ENCODE measurements at places on chromosomes 5 and 9. TPM values are rescaled to one million over a fixed set of nuclear protein-coding genes. Genes with fewer than 3 reads are reported as not detected.

The CDC25C gene
- 29.9 TPM for total RNA-seq

The SH2D3C gene
- 4.5 TPM for total RNA-seq

DNA sequence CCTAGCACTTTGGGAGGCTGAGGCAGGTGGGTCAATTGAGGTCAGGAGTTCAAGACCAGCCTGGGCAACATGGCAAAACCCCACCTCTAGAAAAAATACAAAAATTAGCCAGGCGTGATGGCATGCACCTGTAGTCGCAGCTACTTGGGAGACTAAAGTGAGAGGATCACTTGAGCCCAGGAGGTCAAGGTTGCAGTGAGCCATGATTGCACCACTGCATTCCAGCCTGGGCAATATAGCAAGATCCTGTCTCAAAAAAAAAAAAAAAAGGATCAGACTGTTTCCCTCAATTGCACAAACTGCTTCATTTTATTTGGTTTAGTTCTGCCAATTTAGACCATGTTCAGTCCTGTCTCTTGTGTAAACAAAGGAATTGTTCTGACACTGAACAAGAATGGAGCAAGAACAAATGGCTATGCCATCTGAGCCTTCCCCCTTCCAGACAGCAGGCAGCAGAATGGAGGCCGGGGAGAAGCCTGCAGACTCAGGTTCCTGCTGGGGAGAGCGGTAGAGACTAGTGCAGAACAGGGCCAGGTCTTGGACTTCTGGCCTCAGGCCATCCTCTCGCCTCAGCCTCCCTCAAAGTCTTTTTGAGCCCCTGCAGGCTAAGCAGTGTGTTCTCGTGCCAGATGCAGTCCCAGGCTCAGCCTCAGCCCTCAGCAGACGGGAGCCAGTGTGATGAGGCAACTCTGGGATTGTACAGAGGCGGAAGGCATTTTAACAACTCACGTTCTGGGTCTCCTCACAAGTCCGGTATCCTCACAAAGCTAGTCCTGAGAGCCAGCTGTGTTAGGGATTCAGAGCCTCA, 18.2 kb downstream of the HNRNPH1 start:
- no peak for DNase-seq
- H3K27ac ChIP-seq = no peak overlapping the region
- no peaks in the 10 kb centered on the region for H3K4me1 ChIP-seq
- no peaks in the 10 kb centered on the region for H3K27me3 ChIP-seq
- no peak overlapping the region for H3K4me3 ChIP-seq

GRCh38 chr5:79803007-79803406, 113.4 kb downstream of the CMYA5 start:
- no peaks in the 10 kb centered on the region for H3K36me3 ChIP-seq
- no peak overlapping the region for H3K27ac ChIP-seq
- H3K27me3 ChIP-seq = no peaks in the 10 kb centered on the region
- H3K4me3 ChIP-seq = no peak overlapping the region

- H3K4me3 ChIP-seq = no peak overlapping the region
- H3K27ac ChIP-seq = no peak overlapping the region
- H3K4me1 ChIP-seq = peaks cover 12% of the 10 kb centered on the region
- no peaks in the 10 kb centered on the region for H3K36me3 ChIP-seq
- peak; percentile 93 for DNase-seq
Measured at GRCh38 chr5:36870399-36871040, 6.0 kb upstream of the NIPBL start.

The CTSL gene
- 30.4 TPM for total RNA-seq

- no peaks in the 10 kb centered on the region for H3K36me3 ChIP-seq
- H3K4me3 ChIP-seq = no peak overlapping the region
- DNase-seq = no peak
- H3K27ac ChIP-seq = no peak overlapping the region
Measured at GRCh38 chr5:123855609-123856008, 343.6 kb downstream of the CSNK1G3 start.

DNA sequence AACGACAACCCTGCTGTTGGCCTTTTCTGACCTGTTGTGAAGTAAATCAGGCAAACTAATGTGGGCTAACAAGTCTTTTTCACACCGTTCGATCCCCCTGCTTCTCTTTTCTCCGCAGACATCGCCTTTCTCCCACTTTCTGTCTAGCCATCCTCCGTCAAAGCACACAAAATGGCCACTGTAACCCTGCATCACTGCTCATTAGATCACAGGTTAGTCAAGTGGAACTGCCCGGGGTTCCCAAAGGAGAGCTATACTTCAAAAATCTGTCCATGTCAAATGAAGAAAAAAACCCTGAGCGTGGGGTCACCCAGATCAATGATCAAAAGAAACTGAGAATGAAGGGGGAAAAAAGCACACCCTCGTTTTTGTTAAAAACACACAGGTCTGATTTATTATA, 212.1 kb downstream of the ARL15 start:
- H3K4me3 ChIP-seq = no peak overlapping the region
- H3K4me1 ChIP-seq = peaks cover 10% of the 10 kb centered on the region
- peak; percentile 15 for DNase-seq
- no peaks in the 10 kb centered on the region for H3K36me3 ChIP-seq
- H3K27me3 ChIP-seq = no peaks in the 10 kb centered on the region

The TGFBR1 gene
- 39.5 TPM for total RNA-seq

- H3K36me3 ChIP-seq = no peaks in the 10 kb centered on the region
- no peak overlapping the region for H3K27ac ChIP-seq
- H3K4me1 ChIP-seq = no peaks in the 10 kb centered on the region
- H3K4me3 ChIP-seq = no peak overlapping the region
Measured at GRCh38 chr5:83388608-83389007, 82.9 kb upstream of the VCAN start.

- no peak overlapping the region for H3K4me3 ChIP-seq
- H3K27me3 ChIP-seq = no peaks in the 10 kb centered on the region
- no peaks in the 10 kb centered on the region for H3K36me3 ChIP-seq
- H3K27ac ChIP-seq = no peak overlapping the region
- no peak for DNase-seq
- H3K4me1 ChIP-seq = peaks cover 16% of the 10 kb centered on the region
Measured at GRCh38 chr9:95820074-95820473, 55.4 kb upstream of the ERCC6L2 start.

GRCh38 chr5:61245486-61245885, 83.2 kb upstream of the SMIM15 start:
- H3K36me3 ChIP-seq = no peaks in the 10 kb centered on the region
- no peak overlapping the region for H3K4me3 ChIP-seq
- DNase-seq = no peak
- H3K4me1 ChIP-seq = peaks cover 8% of the 10 kb centered on the region

DNA sequence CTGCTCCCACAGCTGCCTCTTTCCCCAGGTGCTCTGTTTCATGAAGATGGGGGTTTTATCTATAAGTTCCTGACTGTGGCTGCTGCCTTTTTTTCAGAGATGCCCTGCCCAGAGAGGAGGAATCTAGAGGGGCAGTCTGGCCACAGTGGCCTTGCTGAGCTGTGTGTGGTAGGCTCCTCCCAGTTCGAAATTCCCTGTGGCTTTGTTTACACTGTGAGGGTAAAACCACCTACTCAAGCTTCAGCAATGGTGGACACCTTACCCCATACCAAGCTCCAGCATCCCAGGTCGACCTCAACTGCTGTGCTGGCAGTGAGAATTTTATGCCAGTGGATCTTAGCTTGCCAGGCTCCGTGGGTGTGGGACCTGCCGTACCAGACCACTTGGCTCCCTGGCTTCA, 250.0 kb downstream of the FER start:
- no peaks in the 10 kb centered on the region for H3K27me3 ChIP-seq
- no peak overlapping the region for H3K4me3 ChIP-seq
- H3K36me3 ChIP-seq = no peaks in the 10 kb centered on the region
- no peak for DNase-seq

The CD180 gene
- not detected for total RNA-seq

The CNTNAP3 gene
- total RNA-seq = 8.3 TPM

GRCh38 chr5:162230348-162230747, 162.8 kb downstream of the GABRG2 start:
- peaks cover 8% of the 10 kb centered on the region for H3K36me3 ChIP-seq
- no peaks in the 10 kb centered on the region for H3K27me3 ChIP-seq
- no peak for DNase-seq
- H3K27ac ChIP-seq = no peak overlapping the region
- H3K4me1 ChIP-seq = no peaks in the 10 kb centered on the region
- H3K4me3 ChIP-seq = no peak overlapping the region

DNA sequence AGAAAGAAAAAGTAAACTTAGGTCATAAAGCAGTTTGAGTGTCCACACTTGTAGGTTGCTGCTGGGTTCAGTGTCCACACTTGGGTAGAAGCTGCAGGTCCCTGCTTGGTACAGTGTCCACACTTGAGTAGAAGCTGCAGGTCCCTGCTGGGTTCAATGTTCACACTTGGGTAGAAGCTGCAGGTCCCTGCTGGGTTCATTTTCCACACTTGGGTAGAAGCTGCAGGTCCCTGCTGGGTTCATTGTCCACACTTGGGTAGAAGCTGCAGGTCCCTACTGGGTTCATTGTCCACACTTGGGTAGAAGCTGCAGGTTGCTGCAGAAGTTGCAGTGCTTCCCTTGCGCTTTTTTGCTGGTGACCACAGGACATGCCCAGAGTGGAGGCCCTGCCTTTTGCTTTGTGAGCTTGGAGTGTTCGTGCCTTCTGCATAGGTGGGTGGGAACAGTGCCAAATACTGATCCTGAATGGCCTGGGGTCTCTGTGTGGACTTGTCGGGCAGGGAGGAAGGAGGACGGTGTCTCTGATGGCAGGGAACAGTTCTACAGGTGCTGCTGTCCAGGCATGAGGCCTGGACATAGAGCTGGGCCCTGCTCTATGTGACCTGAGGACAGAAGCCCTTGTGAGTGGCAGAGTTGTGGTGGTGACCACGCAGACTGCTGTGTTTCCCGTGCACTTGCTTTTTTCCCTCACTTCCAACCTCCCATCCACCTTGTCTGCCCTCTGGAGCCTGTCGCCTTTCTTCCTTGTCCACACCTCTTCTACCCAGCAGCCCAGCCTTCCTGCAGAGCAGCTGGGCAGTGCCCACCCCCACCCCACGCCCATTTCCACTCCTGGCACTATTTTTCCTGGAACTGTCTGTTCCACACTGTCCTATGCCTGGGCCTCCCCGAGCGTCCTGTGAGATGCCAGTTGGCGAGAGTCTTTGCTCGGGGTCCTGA, 120.8 kb downstream of the EHMT1 start:
- H3K27me3 ChIP-seq = no peaks in the 10 kb centered on the region
- H3K4me1 ChIP-seq = peaks cover 6% of the 10 kb centered on the region
- no peak overlapping the region for H3K4me3 ChIP-seq

The GARIN3 gene
- not detected for total RNA-seq

DNA sequence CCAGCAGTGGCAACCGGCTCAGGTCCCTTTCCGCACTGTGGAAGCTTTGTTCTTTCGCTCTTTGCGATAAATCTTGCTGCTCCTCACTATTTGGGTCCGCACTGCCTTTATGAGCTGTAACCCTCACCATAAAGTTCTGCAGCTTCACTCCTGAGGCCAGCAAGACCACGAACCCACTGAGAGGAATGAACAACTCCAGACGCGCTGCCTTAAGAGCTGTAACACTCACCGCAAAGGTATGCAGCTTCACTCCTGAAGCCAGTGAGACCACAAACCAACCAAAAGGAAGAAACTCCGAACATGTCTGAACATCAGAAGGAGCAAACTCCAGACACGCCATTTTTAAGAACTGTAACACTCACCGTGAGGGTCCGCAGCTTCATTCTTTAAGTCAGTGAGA, 103.5 kb downstream of the GLIS3 start:
- H3K4me1 ChIP-seq = no peaks in the 10 kb centered on the region
- H3K36me3 ChIP-seq = no peaks in the 10 kb centered on the region
- no peak for DNase-seq
- H3K27me3 ChIP-seq = no peaks in the 10 kb centered on the region

GRCh38 chr5:122649080-122649479, 125.8 kb upstream of the SNX2 start:
- no peaks in the 10 kb centered on the region for H3K4me1 ChIP-seq
- H3K36me3 ChIP-seq = no peaks in the 10 kb centered on the region
- H3K27ac ChIP-seq = no peak overlapping the region
- DNase-seq = no peak
- no peaks in the 10 kb centered on the region for H3K27me3 ChIP-seq

GRCh38 chr9:110933350-110934001, 104.8 kb downstream of the LPAR1 start:
- 0 out of 2 replicates have a peak, but pooled peaks cover 7% of the 10 kb centered on the region for H3K4me1 ChIP-seq
- no peak overlapping the region for H3K4me3 ChIP-seq
- H3K27ac ChIP-seq = no peak overlapping the region
- DNase-seq = no peak
- no peaks in the 10 kb centered on the region for H3K27me3 ChIP-seq

- H3K4me1 ChIP-seq = peaks cover 28% of the 10 kb centered on the region
- H3K36me3 ChIP-seq = no peaks in the 10 kb centered on the region
- H3K4me3 ChIP-seq = no peak overlapping the region
- peak; percentile 29 for DNase-seq
- H3K27ac ChIP-seq = no peak overlapping the region
Measured at GRCh38 chr9:111474385-111474784, 9.8 kb downstream of the ECPAS start.

DNA sequence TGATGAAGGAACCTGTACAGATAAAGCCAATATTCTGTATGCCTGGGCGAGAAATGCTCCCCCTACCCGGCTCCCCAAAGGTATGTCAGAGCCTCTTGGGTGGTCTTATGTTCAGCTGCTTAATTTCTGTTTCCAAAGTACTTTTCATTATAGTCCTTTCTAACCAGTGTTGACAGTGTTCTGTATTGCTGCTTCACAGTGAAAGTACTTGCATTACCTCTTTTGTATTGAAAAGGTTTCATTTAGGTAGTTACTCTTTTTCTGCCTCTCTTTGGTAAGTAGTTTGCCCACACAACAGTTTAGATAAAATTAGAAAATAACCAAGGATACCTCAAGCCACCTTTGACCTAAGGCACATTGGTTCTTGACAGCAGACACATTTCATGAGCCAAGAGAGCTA, 169.9 kb downstream of the PAM start:
- H3K27ac ChIP-seq = no peak overlapping the region
- H3K4me1 ChIP-seq = no peaks in the 10 kb centered on the region
- no peak for DNase-seq
- H3K36me3 ChIP-seq = no peaks in the 10 kb centered on the region
- no peaks in the 10 kb centered on the region for H3K27me3 ChIP-seq
- no peak overlapping the region for H3K4me3 ChIP-seq

DNA sequence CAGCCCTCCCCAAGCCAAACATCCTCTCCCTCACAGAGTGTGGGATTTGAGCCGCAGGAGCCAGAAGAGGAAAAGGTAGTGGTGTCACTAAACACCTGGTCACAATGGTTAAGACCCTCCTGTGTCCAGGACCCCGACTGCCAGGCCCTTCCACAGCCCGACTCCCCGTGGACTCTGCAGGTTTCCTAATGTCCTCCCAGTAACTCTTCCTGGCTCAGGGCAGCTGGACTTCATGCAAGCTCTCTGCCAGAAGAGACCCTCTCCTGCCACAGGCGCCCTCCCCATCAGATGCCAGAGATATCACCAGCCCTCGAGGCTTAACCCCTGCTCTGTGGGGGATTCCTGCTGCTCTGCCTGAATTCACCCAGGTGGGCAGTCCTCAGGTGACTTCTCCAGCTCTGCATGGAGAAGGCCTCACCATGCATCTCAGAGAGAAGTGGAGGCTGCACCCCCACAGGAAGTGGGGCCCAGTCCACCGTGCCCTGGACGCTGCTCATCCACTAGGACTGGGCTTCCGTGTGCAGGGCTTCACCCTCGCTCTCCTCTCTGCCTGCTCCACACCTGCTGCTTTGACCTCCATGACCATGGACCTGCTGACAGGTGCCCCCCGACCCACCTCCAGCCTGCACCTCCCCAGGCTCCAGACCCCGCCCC, 111.2 kb downstream of the ADAMTS2 start:
- no peak overlapping the region for H3K4me3 ChIP-seq
- H3K4me1 ChIP-seq = peaks cover 5% of the 10 kb centered on the region
- no peaks in the 10 kb centered on the region for H3K36me3 ChIP-seq
- H3K27ac ChIP-seq = no peak overlapping the region
- H3K27me3 ChIP-seq = no peaks in the 10 kb centered on the region

Measured in GM23338 (cell line).